ENCODE measurements at places on chromosomes 5 and 9.

DNA sequence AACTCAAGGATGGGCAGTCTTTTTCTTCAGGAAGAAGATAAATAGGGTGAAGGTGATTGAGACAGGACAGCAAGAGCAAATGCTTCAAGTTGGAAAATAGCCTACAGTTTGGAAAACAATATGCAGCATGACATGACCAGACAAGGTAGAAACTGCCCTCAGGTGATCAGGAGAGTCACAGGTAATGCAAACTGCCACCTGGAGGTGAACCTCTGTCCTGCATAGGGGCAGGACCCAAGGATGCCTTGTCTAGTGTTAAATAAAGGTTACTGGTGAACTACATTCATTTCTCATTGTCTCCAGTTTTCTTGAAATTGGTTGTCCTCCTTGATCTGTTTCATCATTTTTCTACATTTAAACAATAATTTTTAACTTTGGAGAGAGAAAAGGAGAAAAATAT is 232.1 kb downstream of the SEMA5A start:
- DNase-seq, result no peak

- DNase-seq, result no peak
Observed at GRCh38 chr5:134070725-134071613, 43.5 kb upstream of the TCF7 start.

DNA sequence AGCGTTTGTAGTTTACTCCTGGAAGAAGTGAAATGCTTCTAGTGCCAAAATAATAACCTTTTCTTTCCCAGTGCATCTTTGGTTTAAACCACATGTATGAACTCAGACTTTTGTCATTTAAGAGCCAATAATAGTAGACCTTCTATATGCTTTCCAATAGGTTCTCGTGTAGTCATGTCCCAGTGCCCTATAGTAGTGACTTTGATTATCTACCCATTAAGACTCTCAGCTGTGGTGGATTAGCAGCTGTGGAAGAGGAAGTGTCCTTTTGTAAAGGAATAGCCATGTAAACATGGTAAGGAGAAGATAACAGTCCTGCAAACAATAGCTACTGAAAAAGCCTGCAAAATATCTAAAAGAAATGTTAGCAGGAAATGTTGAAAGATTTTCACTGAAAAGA is 765.3 kb downstream of the MTRR start:
- DNase-seq, result no peak

- DNase-seq, result no peak
Observed at GRCh38 chr5:177296581-177296980, 6.9 kb downstream of the RAB24 start.

GRCh38 chr5:115169487-115170133 is at the start of gene TRIM36:
TSS of gene TRIM36 (minus strand) at chr5:115169908. CDS start at chr5:115169634, 274 bp downstream.
- DNase-seq, result peak; percentile 90

DNA sequence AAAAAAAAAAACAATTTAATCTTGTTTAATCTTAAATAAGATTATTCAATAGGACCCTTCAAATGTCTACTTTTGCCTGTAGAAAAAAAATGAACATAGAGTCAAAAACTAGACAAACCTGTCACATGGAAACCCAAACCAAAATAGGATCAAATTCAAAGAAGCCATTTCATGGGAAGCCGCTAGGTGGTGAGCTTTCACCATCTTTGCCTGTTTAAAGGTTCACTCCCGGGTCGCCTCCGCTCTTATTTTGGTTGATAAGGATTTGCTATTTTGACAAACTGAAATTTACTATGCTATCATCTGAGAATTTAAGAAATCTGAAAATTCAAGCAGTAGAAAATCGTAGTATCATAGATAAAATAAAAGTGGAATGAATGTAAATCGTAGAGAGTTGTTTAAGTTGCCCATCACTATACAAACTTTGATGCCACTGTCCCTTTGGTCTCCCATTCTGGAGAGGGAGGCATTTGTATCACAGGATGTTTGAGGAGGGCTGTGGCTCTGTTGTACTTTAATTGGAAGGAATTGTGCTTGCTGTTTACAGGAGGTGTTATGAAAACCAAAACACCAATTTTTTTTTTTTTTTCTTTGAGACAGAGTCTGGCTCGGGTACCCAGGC is 43.5 kb upstream of the DNAH5 start:
- DNase-seq, result peak; percentile 30

DNA sequence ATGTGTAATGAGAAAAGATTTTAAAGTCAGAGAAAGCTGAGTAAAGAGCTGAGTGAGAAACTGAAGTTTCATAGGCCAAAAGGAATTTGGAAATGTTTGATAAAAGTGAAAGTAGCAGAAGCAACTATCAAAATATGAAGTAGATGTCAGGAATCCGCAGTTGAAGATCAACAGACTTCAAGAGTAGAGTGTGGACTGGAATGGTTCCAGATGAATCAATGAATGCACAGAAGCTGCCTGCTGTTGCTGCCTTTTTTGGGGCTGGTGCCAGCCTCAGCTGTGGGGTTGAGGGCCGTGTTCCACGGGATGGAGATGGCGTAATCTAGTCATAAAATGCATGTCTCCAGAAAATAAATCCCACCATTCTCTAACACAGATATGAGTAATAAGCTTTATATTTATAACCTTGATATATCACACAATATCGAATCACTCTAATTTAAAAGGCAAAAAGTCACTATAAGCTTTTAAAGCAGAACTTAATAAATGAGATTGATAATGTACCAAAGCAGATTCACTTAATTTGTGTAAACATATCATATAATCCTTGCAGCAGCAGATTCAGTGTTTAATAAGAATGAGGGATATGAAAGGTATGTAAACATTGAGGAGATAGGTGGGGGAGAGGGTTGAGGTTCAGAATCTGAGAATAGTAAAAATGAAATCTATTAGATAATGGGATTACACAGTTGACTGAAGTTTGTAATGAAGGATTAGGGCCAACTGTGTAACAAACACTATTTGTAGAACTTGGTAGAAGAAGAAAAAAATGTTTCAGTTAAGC is 652.3 kb upstream of the FTMT start:
- DNase-seq, result peak; percentile 1

DNA sequence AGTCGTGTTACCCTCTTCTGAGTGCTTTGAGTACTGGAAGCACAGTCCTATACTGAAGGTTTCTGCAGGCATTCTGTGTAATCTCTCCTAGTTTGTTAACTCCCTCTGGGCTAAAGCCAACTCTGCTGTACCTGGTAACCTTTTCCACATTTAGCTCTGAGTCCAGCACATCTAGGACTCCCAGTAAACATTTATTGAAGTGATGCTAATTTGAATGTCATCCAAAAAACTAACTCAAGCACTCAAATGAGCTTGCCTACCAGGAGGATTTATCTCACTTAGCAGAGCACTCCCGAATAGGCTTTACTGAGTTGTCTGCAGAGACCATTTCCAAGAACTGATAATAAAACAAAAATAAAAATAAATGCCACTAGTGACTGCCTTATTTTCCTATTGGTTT is 79.5 kb upstream of the NFIB start:
- DNase-seq, result no peak

DNA sequence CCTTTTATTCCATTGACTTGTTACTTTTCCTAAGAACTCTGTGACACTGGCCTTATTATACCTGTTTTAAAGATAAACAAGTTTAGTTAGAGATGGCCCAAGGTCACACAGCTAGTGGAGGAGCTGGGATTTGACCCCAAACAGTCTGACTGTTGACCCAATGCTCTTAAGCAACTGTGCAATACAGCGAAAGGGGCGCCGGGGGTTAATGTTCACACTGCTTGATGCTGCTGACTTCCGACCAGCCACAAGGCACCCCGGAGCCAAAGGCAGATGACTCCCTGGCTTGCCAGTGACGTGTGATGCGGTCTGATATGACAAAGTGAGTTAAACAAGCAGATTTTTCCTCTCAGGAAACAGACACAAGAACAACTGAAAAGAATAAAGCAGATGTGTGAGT is 23.9 kb downstream of the PIK3R1 start:
- DNase-seq, result no peak

- DNase-seq, result no peak
Observed at GRCh38 chr9:92850898-92851297, 26.9 kb downstream of the ZNF484 start.

DNA sequence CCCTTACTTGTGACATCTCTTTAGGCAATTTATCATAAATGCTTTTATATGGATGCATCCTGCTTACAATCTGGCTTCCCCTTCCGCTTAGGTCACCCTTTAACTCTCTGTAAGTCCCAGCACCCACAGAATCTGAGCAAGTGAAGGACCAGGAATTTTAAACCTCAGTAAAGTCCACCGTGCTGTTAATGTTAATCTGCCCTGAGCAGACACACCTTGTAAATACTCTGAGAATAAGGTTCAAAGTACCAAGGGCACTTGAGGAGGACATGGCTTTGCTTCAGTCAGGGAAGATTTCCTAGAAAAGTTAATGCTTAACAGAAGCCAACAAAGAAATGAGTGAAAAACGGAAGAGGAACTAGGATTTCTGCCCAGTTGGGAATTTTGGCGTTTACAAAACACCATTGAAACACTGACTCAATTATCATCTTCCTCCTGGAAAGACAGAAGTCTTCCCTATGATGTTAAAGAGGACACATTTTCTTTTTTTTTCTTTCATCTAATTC is 26.4 kb upstream of the TTC39B start:
- DNase-seq, result no peak

DNA sequence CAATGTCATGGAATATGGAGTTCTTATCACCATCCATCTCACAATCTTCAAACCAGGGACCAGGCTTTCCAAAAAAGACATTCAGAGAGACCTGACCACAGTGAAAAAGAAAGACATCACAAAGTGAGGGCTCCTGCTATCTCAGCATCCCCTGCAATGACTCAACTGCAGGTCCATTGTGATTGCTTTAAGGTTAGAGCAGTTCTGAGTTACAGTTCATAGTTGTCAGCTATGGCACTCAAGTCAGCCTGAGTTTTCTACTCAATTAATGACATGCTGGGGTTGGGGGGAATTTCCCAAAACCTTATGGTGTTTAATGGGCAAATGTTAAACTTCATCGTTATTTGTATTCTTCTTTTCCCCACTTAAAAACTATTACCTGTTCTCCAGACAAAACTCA is 58.9 kb downstream of the CEMIP2 start:
- DNase-seq, result no peak

DNA sequence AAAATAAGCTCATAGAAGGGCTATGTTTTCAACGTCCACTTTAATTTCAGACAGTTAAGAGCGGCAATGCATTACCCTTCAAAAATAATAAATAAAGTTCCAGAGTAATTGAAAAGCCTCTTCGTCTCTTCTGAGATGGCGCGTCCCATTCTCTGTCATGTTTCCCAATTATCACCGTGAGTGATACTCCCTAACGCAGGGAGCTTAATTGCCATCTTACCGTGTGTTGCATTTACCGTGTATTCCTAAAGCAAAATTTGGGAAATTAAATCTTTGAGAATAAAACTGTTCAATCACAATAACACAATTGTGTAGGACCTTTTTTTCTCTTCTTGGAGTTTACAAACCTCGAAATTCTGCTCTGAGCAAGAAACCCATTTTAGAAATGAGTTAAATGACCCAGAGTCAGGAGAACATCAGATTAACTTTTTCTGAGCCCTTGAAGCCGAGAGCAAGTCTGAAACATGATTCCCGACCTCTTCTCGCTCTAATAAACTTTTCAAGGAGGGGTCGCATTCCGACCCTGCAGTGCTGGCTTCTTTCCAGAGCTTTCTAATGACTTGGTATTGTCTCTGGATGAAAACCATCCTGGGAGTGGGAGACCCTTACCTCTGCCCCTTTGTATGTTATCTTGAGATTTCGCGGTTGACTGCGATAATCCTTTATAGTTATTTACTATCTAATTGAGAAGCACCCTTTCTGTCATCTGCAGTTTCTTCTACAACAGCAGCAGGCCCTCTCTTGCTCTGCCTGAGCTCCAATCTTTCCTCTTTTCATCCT is 251.5 kb downstream of the FSTL4 start:
- DNase-seq, result no peak

DNA sequence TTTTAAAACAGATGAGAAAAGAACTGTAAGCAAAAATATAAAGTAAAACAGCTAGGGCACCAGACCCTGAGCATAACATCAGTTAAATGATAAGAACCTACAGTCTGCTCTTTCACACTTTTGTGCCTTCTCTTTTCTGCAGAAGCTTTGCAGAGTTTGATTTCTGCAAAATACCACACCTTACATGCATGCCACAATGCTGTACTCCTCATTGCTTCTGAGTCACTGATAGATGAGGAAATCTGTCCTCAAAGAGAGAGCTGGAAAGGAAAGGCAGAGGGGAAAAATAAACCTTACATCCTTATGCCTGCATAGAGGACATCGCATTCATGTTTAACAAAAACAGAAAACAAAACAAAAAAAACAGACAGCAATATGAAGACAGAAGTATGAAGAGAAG is 142.9 kb downstream of the ATPSCKMT start:
- DNase-seq, result no peak

DNA sequence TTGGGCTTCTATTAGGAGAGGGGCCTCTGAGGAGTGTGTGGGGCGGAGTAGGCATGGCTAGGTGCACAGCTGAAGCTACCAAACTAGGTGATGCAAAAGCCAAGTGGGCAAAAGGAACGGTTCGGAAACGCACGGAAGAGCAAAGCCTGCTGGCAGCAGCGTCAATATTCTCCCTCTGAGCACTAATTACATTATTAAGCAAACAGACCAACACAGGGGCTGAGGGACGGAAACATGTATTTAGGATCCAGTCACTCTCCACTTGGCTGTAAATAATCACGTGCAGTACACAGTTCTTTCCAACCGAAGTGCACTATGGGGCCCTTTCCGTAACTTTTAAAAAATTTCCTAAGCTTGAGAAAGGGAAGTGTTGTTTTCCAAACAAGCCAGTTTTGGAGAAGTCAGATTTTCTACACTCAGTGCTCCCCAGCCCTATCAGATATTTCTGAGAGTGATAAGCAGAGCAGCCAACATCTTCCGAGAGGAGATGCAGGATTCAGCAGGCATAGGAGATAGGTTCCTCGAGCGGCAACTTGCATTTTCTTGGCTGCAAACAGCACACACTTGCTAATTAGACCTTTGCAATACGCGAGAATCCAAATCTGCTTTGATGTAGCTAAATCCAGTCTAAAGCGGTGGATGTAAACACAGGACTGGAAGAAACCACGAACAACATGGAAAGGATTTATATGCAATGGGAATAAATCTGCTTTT is 217.2 kb upstream of the TBCA start:
- no peak for DNase-seq

- DNase-seq, result no peak
Observed at GRCh38 chr5:179777456-179777855, 16.3 kb upstream of the LTC4S start.

- DNase-seq, result no peak
Observed at GRCh38 chr9:87644659-87645058, 81.3 kb upstream of the CTSL start.

DNA sequence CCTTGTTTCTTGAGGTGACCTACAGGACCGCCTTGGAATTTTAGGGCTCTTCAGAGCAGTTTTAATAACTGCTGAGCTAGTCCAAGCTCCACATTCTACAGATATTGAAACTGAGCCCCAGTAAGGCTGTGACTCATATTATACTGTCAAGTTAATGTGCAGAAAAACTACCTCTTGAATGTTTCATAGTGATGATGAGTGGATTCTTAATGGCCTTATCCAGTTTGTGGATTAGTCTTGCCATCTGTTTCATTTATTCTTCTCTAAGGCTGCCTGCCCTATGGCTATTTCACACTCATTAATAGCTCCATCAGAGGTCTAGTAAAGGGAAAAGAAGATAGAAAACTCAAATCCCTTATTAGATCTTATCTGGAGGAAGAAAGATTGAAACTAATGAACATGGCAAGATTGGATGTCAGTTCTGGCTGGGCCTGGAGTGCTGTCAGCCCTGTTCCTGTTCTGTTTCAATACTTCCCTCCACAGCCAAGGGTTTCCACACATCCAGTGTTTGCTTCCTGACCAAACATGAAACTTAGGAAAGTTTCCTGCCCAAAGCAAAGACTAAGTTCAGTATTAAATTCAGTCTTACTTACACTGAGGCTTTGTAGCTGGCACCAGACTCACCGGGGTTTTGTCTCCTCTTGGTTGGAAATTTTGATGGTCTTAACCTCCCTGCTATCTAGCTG is 215.6 kb upstream of the DMAC1 start:
- no peak for DNase-seq
